ENCODE measurements at places on chromosomes 4 and X. TPM values are rescaled to one million over a fixed set of nuclear protein-coding genes. Genes with fewer than 3 reads are reported as not detected.

DNA sequence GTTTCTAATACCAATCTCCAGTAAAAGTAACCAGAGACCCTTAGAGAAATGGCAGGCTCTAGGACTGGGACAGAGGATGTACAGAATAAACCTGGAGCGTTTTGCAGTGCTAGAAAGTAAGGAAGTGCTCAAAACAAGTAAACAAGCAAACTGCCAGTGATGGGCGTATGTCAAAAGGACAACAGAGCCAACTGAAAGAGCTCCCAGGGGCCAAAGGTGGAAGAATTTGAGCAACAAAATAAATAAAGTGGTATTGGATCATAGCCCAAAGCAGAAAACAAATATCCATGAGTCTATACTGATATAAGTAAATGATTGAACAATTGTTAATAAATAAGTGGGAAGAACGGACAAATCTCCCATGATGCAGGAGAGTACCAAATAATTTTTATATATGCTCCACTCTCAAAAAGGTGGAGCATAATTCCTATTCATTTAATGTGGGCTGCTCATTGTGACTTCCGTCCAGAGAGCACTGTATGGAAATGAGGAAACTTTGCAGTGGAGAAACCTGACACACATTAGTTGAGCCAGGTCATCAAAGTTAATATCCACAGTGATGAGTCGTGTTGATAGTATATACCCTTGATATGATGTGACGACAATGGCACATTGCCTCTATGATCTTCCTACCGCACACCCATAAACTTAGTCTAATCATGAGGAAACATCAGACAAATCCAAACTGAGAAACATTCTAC, 17.8 kb upstream of the SEPTIN11 start:
- no peak for DNase-seq

DNA sequence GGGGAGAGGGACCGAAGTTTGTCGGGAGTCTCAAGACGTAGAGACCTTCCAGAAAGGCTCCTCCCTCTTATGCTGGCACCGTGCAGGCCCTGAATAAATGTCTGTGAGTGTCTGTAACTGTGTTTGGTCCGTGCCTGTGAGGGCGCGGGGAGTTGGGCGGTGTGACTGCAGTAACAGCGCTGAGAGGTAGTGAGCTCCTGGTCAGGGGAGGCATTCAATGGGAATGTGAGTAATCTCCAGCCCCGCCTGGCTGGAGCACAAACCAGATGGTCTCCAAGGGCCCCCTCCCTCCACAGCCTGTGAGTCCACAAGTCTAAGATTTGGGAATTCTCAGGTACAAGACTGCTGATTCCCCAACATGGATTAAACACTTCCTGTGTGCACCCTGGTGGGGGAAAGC, 100.0 kb downstream of the HMX1 start:
- DNase-seq, result no peak

AKAP14 gene
- not detected for total RNA-seq

DNA sequence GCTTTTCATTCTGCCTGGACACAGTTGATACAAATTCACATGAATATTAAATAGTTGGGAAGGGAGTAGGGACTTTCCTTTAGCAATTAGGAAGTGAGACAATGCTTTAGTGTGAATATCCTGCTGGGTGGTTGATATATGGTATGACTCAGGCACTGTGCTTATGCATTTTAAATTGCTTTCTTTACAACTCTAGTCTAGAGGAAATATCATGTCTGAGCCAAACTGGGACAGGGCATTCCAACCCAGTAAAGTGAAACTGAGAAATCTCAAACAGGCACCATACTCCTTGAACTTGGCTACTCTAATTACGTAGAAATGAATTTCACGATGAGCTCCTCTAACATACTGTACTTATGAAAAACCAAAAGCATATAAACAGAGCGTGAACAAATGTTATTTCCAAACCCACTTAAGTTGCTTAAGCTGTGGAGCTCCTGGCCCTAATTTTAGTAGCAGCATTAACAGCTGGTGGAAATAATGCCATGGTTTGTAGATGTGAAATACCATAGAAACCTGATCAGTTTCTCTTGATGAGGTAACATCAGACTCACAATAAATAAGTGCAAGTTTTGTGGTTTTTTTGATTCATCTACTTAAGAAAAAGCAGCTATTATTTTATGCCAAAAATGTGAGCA, 242.9 kb upstream of the GK2 start:
- peak; percentile 76 for DNase-seq

CLGN gene
- total RNA-seq, result 3.6 TPM

F11 gene
- total RNA-seq, result not detected

GRCh38 chrX:107935200-107935599, 47.0 kb downstream of the TEX13B start:
- DNase-seq, result peak; percentile 30

GRCh38 chrX:1452516-1453394, at the start of gene ASMTL:
Gene ASMTL (minus strand): TSS chrX:1452909. CDS start chrX:1452840, 69 bp downstream.
- peak; percentile 96 for DNase-seq
